Effector CD4-positive, alpha-beta T cell (primary cell): ENCODE measurements at places on chromosomes 4 and X.

DNA sequence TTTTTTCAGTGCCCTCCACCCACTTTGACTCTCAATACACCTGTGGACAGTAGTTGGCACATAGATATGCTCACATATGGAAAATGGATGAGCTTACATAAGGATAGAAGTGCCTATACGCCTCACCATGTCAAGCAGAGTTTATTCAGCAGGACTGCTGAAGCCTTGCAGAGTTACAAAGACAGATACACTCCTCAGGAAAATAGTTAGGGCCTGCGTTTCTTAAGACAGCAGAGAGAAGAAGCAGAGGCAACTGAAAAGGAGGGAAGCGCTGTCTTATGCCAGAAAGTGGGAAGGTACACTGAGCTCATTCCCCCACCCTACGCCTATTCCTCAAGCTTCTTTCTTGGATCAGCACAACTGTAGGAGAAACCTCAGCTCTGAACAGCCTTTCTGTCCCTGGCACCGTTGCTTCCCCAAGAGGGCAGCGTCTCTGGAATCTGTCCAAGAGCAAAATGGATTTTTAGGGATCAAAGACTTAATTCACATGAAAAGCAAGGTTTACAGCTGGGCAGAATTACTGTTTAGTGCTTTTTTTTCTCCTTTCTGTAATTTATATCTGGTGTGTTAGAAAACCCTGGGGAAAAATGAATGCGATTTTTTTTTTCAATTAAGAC lies 37.3 kb upstream of the MBTPS2 start:
- no peak for DNase-seq

- no peak for DNase-seq
Observed at GRCh38 chr4:6177587-6178197, 22.7 kb downstream of the JAKMIP1 start.

DNA sequence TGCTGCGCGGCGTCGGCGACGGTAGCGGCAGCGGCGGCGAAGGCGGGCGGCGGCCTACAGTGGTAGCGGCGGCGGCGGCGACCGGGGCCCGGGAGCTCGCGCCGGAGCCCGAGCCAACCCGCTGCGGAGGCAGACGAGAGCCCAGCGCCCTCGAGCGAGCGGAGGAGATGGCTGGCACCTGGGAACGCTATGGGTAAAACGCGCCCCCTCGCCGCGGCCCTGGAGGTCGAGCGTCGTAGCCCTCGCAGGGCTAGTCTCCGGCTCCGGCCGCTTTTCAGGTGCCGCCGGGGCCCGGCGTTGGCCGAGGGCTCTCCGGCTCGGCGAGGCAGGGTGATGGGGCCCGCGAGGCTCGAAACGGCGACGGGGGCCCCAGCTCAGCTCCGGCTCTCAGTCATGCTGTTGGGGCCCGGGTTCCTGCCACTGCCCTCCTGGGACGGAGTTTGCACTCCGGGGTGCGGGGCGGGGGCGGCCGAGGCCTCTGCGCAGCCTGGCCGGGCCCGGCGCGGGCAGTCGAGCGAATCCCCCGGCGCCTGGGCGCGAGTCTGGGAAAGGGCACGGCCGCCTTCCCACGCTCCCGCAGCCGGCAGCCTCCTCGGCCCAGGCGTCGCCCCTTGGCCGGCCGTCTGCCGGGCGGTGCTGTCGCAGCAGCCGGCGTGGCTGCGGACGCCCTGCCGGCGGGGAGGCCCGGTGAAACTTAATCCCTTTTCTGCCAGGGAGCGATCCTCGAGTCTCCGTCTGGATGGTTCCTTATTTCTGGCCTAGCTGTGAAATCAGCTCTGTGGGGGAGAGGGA lies 768 bp downstream of the MID2 start:
- DNase-seq, result peak; percentile 4

DNA sequence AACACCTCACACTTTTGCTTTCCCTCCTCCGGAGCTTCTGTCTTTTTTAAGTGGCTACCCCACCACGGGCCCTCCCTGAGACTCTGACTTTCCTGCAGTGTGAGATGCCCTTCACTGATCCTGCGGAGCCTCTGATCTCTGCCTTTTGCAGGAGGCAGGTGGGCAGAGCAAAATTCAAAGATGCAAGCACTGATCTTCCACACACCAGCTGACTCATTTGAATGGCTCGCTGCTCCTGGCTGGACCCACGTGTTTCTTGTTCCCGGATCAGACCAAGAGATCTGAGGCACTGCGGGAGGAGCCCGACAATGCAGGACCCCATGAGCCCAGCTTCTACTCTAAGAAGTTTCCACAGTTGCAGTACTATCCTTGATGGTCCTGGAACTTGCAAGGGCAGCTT lies 1607.9 kb upstream of the TENM3 start:
- DNase-seq, result no peak

GRCh38 chr4:47312170-47312569 lies 151.3 kb downstream of the COMMD8 start:
- DNase-seq, result no peak
